ENCODE measurements at places on chromosomes 5 and 9.

DNA sequence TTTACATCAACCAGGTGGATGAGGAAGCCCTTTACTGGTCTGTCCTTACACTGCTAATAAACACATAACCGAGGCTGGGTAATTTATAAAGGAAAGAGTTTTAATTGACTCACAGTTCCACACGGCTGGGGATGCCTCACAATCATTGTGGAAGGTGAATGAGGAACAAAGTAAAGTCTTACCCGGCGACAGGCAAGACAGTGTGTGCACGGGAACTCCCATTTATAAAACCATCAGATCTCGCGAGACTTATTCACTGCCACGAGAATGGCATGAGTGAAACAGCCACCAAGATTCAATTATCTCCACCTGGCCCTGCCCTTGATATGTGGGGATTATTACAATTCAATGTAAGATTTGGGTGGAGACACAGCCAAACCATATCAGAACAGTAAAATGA lies 67.3 kb upstream of the GRAMD2B start:
- DNase-seq: no peak

- DNase-seq: no peak
These were observed 244.4 kb downstream of the FAM114A2 start for GRCh38 chr5:153794327-153794726.

DNA sequence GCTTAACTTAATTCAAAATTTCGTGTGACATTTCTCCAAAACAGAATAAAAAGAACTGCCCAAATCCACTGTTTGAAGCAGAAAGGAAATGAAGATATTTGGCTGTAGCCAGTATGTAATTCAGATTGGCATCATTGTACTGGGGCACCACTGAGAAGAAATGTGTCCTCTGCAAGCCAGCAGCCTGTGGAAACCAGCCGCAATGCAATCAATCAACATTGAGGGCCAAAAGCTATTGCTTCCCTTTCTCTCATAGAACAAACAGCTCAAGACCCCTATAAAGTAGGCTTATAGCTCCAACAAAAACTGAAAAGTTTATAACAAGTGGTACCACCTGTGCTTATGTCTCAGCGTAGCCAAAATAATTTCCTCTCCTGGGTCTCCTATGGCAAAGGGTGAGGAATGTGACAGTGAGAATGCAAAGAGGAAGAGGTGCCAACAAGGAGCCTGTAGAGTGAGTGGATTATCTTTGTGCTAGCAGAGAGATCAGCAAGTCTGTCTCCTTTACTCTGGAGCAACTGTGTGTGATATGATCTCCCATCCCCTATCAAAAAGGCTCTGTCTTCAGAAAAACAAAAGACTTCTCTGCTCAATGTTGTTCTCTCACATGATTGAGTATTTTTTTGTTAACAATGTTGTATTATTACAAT lies 1072.3 kb upstream of the DMAC1 start:
- no peak for DNase-seq

DNA sequence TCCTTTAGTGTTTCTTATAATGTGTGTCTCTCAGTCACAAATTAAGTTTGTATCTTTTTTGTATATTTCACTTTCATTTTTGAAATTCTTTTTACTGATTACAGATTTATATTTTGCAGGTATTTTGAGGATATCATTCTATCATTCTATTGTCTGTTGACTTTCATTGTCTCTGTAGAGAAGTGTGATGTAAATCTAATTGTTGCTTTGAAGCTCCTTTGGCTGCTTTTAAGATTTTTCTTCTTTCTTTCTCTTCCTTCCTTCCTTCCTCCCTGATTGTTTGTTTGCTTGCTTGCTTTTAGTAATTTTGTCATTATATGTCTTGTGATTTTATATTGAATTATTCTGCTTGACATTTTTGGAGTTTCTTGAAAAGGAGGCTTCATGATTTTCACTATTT lies 75.3 kb upstream of the MAST4 start:
- no peak for DNase-seq

GRCh38 chr5:154296525-154297159 lies 106.1 kb downstream of the GALNT10 start:
- DNase-seq: no peak

GRCh38 chr9:126702151-126703001 lies 88.6 kb downstream of the LMX1B start:
- no peak for DNase-seq

DNA sequence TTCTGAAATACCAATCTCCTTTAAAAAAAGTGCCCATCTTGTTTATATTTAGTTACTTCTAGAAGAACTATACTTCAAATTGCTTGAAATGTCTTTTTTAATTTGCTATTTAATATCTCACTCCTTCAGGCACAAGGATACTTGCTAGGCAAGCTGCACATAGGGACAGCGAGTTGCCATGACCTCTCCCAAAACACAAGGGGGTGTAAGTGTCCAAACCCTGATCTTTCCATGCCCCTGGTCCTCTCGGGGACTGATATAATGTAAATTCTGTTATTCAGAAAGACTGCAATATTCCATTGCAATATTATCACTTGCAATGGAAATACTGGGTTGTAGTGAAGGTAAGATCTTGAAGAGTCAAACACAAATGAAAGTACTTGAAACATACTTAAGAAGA lies 480.4 kb downstream of the CETN3 start:
- DNase-seq: no peak

DNA sequence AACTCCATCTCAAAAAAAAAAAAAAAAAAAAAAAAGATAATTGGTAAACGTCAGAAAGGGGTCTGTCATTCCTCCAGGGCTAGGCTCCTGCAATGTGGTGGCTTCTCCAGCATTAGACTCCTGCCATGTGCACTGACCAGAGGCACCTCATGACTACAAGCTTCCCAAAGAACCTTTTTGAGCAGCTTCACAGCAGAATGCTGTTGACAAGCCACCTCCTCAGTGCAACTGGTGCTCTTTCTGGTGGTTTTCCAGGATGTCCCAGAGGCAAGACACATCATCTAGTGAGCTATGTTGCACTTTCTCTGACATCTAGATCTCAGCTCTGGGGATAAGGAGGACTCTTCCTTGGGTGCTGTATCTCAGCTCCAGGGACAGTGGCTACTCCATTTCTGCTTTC lies 11.6 kb downstream of the RPL37 start:
- DNase-seq: no peak

GRCh38 chr5:56638768-56639238 lies 176.5 kb upstream of the MAP3K1 start:
- peak; percentile 9 for DNase-seq

- DNase-seq: no peak
These were observed 1.2 kb upstream of the GABRA1 start for GRCh38 chr5:161846746-161847145.

GRCh38 chr5:74542482-74542881 lies 98.0 kb downstream of the ENC1 start:
- peak; percentile 49 for DNase-seq

DNA sequence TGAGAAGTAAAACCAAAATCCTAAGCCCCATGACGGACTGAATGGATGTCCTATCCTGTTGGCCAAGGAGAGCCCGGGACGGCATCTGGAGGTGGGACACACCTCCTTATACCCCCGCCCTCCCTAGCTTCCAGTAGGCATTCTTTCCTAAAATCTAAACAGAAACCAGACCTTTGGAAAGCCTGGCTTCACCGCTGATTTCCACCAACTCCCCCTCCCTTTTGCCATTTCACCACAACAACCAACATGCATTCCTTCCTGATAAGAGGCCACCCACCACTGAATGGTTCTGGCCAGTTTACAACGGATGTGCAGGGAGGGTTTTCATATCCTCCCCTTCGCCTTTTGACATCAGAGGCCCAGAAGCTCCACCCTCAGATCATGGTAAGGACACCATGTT lies 9.2 kb upstream of the RARS1 start:
- DNase-seq: peak; percentile 32

- DNase-seq: no peak
These were observed 54.0 kb upstream of the SLIT3 start for GRCh38 chr5:169354921-169355320.

DNA sequence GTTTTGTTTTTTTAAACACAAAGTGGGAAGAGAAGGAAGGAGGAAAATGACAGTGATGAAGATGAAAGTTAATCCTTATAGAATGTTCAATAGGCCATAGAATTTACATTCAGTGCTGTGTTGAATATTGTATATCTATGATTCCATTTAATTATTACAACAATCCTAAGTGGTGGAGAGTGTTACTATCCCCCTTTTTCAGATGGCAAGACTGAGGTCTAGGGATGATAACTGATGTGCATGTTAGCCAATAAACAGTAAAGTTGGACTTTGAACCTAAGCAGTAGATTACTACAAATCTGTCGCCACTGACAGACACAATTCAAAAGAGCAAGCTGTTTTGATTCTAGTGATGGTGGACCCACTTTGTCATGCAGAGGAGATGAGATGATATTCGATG lies 237.9 kb downstream of the ARHGAP26 start:
- DNase-seq: no peak

Data from mesenchymal stem cell (in vitro differentiated cells and primary cell).